ENCODE measurements at places on chromosomes 2 and 18.

DNA sequence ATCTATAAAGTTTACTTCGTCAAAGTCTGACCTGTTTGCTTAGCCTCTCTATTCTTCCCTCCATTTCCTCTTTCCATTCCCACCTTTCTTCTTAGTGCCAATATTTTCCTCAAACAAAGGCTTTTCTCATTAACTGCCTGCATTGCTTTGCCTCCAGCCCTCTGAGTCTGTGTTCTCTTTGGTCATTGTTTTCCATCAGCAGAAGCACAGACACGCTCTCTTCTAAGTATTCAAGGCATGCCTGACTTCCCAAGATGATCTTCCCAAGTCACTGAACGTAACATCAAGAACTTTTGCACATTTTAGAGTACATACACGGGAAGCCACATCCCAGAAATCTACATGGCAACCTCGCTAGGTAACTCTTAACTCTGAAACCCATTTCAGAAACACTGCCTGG is 32.6 kb upstream of the ANXA4 start:
- no peak for DNase-seq

- no peak for DNase-seq
Observed at GRCh38 chr2:60510713-60511112, 42.7 kb downstream of the BCL11A start.

DNA sequence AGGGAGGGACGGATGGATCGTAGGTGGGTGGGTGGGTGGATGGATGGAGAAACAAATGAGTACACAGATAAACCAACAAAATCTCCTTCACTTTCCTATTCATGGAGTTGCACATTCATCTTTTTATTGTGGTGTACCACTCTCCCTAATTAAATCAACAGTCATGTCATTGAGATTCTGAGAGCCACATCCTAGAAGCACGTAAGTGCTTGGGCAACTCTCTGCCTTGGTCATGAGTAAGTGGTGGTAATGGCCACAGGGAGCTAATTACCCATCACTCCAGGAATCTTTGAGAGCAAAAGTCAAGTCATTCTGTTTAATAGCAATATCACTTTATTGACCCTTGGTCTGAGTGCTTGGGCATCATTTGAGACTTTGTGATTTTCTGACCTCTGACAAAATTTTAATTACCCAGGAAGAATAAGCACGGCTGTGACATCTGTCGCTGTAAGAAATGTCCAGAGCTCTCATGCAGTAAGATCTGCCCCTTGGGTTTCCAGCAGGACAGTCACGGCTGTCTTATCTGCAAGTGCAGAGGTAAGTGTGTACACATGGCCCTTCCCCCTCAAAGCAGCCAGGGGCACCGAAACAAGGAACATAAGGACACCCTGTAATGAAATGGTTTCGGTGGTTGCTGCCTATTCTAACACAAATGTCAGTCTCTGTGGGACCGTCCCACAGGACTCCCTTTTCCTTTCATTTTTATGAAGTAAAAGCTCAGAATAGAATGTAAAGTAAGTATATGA is 85.9 kb downstream of the FEZ2 start:
- no peak for DNase-seq

DNA sequence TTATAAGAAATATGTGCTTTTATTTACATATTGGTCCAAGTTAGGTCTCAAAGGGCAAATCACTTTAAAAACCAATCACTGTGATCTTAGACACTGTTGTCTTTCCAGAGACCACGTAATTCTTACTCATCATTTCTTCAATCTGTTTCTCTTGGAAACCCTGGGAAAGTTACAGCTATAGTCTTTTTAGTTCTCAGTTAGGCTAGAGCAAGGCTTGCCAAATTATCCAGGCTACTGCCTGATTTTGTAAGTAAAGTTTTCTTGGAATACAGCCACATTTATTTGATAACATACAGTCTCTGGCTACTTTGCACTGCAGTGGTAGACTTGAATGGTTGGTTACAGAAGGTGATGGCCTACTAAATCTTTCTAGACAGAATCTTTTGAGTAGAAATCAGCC is 106.0 kb downstream of the KIAA1328 start:
- no peak for DNase-seq

DNA sequence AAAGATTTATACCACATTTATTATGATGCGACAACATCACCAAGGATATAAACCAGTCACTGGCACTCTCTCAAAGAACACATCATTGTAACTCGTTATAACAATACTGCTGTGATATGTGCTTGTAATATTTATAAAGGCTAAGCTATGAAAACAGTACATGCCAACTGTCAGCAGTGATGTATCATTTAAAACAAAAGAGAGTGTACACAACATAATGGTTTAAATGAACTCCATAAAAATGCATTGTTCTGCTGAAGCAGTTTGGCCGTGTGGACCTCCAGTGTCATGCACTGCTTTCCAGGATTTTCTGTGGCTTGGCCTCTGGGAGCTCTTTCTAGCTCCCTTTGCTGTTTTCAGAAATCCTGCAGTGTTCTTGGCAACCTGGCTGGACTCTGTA is 215.6 kb downstream of the MTX2 start:
- no peak for DNase-seq

GRCh38 chr2:128317181-128317898 is 1.3 kb downstream of the HS6ST1 start:
- DNase-seq, result no peak

- no peak for DNase-seq
Observed at GRCh38 chr18:7772510-7772888, 205.4 kb downstream of the PTPRM start.

GRCh38 chr2:74532222-74532621 is 2.5 kb downstream of the HTRA2 start:
- no peak for DNase-seq

DNA sequence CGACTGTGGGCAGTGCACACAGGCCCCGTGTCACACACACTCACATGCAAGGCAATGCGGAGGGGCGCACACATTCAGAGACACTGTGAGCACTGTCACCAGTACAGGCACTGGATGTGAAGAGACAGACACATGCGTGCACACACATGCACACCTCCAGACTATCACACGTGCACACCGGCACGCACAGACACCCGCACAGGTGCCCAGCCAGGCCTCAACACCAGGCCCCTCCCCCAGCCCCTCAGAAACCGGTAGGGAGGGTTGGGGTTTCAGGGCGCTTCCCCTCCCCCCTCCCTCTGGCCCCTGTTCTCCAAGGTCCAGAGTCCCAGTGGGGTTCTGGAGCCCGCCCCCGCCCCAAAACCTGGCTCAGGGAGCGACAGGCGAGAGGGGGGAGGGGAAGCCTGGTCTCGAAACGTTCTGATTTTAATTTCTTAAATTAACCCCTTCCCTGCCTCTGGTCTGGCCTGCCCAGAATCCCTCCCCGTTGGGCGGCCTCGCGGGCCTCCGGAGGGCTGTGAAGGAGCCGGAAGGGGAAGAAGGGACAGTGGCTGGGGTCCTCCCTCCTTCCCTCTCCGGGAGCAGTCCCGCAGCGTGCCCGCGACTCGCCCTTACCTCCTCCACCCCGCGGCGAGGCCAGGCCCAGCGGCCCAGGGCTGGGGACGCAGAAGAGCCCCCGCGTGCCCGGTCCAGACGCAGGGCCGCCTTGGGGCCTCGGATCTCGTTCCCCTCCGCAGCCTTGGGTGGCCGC is 558 bp downstream of the FBXO41 start:
- no peak for DNase-seq

DNA sequence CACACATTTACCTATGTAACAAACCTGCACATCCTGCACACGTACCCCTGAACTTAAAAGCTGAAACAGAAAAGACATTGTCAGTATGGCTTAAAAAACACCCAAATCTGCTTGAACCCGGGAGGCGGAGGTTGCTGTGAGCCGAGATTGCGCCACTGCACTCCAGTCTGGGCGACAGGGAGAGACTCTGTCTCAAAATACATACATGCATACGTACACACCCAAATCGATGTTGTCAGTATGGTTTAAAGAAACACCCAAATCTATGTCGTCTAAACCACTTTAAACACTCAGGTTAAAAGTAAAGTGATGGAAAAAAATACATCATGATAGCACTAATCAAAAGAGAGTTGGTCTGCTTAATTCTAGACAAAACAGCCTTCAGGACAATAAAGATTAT is 257.5 kb downstream of the RPRM start:
- no peak for DNase-seq

- peak; percentile 47 for DNase-seq
Observed at GRCh38 chr2:144508172-144508851, 11.6 kb downstream of the ZEB2 start.

DNA sequence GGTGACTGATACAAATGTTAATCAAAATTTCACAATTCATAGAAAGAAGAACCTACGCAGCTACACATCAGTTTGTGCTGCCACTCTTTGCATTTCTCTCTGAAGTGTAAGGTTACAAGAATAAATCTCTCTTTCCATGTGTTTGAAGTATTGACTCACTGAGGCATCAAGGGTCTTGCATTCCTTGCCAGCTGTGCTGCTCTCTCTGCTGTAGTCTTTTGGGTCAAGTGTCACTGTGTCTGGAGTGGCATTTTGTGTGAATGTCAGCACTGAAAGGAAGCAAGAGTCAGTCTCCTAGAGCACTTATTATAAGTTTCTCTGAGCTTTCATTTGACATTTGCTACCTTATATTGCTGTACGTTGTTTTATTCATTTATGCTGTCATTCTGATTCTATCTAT is 1696.1 kb upstream of the LRRTM1 start:
- DNase-seq, result no peak

DNA sequence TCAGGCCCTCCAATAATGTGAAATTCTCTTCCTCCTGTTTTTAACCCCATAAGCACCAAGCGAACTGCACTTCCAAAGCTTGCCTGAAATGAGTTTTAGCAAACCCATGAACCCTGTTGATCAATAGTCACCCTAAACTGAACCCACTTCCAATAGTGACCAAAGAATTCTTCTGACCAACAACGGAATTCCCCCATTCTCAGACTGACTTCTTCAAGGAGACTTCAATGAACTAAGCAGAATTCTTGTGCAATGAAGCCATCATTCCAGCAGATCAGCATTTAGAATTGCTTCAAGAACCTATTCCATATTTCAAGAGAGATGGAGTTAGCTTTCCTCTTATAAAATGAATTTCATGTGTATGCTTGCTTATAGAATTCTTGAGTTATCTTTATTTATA is 176.9 kb upstream of the FN1 start:
- DNase-seq, result no peak

DNA sequence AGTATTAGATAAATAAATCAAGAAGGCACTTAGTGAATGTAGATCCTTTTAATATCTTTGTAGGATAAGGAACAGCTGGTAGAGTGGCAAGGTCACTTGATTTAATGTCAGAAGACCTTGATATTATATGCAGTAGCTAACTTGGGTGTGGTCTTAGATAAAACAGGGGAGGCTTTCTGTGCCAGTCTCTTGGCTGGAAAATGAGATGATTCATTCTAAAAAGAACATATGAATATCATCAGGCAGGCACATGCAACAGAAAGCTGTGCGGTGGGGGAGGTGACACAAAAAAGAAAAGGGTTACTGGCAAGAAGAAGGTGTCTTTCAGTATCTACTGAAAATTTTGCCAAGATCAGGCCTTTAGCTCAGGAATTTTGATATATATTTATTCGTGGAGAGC is 931.7 kb upstream of the CELF4 start:
- no peak for DNase-seq

DNA sequence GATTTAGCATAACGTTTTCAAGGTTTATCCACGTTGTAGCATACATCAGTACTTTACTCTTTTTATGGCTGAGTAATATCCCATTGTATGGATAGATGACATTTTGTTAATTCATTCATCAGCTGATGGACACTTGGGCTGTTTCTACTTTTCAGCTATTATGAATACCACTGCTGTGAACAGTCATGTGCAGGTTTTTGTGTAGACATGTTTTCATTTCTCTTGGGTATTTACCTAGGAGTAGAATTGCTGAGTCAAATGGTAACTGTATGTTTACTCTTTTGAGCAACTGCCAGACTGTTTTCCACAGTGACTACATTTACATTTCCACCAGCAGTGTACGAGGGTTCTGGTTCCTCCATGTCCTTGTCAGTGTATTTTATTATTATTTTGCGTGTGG is 33.9 kb downstream of the COX7A2L start:
- DNase-seq, result no peak

- DNase-seq, result no peak
Observed at GRCh38 chr18:27887287-27887686, 289.6 kb downstream of the CDH2 start.

GRCh38 chr2:20157193-20157891 is 67.6 kb downstream of the SDC1 start:
- no peak for DNase-seq

GRCh38 chr2:160837416-160837815 is 322.8 kb upstream of the TANK start:
- DNase-seq, result no peak

GRCh38 chr2:167965907-167966761 is 281.3 kb downstream of the STK39 start:
- DNase-seq, result no peak

GRCh38 chr2:62071126-62071598 is 124.8 kb upstream of the B3GNT2 start:
- DNase-seq, result no peak

DNA sequence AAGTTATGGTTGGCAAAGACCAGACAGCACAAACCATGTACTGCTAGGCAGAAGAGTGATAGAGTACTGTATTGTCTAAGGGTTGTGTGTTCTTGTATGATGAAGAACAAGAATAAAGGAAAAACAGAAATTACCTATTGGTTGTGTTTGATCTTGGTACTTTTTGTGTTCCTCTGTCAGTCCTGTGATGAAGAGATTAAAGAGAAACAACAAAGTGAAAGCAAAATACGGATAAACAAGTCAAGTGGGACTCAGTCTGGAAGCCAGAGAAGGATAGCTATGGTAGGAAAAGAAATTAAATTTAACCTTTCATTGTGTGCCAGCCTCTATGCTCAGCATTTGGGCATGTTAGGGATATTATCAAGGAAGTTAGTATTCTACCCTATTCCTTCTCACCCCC is 413.1 kb downstream of the PARD3B start:
- DNase-seq, result no peak

GRCh38 chr2:47344890-47345589 is 57.9 kb upstream of the MSH2 start:
- DNase-seq, result peak; percentile 73

DNA sequence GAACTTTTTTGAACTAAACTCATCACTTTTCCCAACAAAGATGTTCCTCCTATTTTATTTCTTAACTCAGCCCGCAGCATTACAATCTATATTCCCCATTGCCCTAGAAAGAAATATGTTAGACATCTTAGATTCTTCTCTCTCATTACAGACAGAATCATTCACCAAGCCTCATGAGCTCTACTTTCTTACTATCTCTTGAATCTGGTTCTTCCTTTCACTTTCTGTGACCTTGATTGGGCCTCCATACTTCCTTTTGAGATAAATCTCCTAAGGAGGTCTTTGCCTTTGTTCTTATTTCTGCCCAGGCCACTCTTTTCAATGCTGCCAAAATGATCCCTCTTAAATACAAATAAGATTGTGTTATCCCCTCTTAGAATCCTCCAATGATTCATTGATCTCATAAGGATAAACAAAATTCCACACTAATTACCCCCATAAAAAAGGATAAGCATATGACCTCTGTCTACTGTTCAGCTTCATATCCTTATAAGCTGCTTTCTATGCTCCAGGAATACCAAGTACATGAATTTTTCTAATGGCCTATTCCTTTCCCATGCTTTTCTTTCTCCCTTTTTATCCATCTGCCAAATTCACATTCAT is 400.0 kb downstream of the ARHGAP15 start:
- no peak for DNase-seq
